ENCODE measurements at places on chromosomes 2 and 18.

DNA sequence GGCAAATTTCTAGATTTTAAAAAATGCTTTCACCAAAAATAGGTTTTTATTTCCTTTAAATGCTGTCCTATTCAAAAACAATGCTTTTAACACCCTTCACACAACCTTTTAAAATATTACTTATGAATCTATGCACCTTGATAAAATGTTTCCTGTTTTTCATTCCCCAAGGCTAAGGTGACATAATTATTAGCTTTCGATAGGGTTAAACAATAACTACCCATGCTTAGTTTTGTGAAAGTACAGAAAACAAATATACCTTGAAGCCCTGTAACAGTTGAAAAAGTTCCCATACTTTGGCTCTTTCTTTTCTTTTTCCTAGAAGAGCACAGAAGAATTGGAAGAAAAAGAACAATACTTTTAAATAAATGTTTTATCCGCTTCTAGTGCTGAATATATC, 54.9 kb upstream of the ITPRID2 start:
- DNase-seq: no peak

DNA sequence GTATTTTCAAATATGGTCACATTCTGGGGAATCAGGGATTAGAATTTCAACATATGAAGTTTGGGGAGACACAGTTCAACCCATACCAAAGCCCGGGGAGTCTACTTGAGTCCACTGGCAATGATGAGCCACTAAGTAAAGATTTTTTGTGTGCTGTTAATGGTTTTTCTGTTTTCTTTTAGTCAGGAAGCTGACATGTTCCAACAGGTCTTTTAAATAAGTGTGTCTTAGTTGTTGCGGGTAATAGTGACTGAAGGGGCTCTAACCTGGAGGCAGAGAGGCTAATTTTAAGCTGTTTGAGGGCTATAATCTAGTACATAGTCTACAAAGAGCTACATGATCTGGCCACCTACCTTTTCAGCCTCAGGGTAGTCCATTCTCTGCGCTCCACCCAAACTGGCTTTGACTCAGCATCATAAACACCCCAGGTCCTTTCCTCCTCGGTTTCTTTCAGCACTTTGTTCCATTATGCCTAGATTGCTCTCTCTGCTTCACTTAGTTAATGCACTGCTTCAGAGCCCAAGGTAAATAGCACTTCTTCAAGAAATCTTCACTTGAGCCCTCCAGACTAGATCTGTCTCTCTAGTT, 17.6 kb upstream of the UBE2E3 start:
- DNase-seq: no peak

- no peak for DNase-seq
Measured at GRCh38 chr18:63596964-63597363, 9.8 kb downstream of the SERPINB13 start.

DNA sequence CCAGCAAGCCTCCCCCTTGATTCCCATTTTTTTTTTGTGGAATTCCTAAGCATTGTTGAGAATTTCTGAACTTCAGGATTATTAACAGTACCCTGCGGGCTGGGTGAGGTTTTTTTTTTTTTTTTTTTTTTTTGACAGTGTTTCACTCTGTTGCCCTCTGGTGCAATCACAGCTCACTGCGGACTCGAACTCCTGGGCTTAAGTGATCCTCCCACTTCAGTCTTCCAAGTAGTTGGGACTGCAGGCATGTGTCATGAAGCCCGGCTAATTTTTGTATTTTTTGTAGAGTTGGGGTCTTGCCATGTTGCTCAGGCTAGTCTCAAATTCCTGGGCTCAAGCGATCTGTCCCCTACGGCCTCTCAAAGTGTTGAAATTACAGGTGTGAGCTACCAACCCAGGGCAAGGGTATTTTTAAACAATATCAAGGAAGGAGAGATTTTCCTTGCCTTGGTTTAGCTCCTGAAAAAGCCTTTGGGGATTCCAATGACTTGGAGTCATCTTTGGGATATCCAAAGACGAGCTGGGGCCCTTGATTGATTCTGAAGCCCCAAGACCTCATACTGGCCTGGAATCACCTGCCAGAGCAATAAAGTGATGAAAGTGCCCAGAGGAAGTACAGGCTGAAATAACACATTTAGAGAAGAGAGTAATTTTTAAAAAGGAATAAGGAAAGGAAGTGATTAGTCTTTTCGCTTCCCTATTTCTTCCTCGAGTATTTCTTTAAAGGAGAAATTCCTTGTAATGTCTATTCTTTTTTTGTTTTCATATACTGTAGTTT, 240.2 kb downstream of the TGIF1 start:
- DNase-seq: no peak

- DNase-seq: no peak
Measured at GRCh38 chr2:25115902-25116301, 52.5 kb downstream of the POMC start.

GRCh38 chr2:111910609-111911277, 12.3 kb downstream of the MERTK start:
- DNase-seq: no peak

DNA sequence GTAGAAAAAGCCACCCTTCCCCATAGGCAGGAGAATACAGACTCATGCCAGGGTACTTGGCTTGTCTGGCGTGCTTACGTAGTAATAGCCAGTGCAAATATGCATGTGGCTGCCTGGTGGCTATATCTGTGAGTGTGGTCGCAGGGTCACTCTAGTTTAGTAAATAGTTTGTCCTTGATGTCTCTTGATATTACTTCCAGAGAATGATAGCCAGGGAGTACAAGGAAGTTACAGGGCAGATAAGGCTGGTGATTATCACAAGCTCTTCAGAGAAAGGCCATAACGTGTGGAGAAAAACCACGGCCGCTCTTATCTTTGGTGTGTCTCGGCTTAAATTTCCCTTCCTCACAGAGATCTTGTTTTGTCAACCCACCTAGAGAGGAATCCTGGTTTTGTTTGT, 54.3 kb upstream of the SLC39A10 start:
- DNase-seq: no peak

DNA sequence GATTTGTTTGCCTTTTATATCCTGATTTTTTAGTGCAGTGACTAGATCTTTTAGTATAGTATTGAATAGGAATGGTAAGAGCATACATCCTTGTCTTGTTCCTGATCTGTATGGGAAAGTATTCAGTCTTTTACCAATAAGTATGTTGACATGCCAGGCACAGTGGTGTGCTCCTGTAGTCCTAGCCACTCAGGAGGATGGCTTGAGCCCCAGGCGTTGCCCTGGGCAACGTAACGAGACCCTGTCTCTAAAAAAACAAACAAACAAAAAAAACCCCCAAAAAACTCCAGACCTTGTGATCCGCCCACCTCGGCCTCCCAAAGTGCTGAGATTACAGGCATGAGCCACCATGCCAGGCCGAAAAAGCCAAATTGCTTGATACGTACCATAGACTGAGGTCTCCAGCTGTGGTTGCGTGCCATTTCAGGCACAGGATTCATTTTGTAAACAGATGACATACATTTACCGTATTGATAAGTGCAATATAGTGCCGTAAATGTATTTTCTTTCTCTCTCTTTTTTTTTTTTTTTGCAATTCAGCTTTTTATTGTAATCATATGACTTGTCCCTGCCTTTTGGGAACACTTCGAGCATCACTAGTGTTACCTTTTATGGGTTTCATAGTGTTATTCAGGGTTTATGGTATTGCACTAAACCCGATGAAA, 18.5 kb downstream of the BIRC6 start:
- DNase-seq: no peak

- DNase-seq: no peak
Measured at GRCh38 chr2:77578354-77578753, 56.2 kb upstream of the LRRTM4 start.

DNA sequence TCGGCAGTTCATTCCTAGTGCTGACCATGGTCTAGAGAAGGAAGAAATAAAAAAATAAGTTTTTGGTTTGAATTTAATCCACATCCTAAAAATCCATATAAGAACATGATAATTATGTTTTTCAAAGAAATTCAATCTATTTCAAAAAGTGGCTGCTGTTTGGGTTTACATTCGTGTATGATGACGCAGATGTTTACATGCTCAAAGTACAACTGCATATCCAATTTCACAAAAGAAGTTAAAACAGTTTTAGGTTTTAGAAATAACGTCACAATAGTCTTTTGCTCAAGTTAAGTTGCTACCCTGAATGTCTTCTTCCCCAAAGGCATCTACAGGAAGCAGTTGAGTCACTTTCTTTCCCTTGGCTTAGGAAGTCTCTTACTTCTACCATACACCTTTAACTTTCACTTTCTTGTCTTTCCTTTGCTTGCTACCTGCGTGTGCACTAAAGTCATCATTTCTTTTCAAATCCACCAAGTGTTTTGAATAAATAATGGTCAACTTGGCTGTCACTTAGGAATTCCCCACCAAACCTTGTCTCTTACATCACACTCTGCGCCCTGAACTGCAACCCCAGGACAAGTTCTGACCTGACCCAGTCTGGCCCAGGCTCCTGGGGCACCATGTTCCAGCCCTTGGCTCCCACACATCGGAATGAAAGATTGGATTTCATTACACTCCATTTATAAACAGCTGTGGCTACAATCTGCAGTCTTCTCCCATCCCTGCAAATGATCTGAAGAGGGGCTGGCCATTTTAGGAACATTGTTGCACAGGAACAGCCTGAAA, 28.4 kb downstream of the FAM237A start:
- DNase-seq: no peak

GRCh38 chr2:50957896-50958295, 74.0 kb downstream of the NRXN1 start:
- peak; percentile 3 for DNase-seq

GRCh38 chr2:64727843-64728463, 74.2 kb upstream of the SERTAD2 start:
- no peak for DNase-seq

- no peak for DNase-seq
Measured at GRCh38 chr2:159381574-159381973, 95.1 kb upstream of the WDSUB1 start.

GRCh38 chr2:146540271-146540932, 1304.4 kb upstream of the ACVR2A start:
- no peak for DNase-seq

GRCh38 chr18:70649683-70650082, 360.8 kb downstream of the SOCS6 start:
- DNase-seq: no peak

DNA sequence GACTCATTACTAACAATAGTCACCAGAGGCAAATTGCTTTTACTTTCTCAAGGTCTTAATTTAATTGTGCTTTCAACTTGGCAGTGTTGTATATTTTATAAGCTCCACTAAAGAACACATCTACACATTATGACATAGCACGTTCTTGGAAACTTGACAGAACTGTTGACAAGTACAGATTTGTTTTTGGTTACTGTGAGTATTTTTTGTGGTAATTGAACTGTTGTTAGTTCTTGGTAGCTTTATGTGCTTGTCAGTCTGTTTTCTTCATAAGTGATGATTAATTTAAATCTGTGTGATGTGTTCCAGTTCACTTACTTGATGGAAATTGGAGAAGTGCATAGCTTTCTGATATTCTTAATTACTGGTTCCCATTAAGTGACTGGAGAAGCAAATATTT, 63.9 kb downstream of the COMMD1 start:
- no peak for DNase-seq

DNA sequence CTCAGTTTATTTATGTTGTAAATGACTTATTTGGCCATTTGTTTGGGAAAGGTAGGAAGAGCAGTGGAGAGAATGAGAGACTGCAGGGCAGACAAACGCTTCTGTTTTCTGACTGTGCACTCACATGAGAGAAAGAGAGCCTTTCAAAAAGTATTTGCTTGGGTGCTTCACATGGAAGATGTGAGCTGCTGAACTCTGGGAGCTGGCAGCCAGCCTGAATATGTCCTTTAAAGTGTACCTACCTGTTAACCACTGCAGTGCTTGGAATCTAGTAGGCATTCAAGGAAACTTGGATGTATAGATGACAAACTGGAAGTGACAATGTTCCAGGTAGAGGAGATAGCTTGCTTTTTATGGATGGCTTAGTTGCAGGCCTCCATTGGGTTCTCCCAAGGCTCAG, 68.8 kb downstream of the PTPRM start:
- no peak for DNase-seq

- DNase-seq: no peak
Measured at GRCh38 chr18:45494811-45495210, 120.5 kb upstream of the SLC14A2 start.

- DNase-seq: no peak
Measured at GRCh38 chr2:190184460-190184859, 121.9 kb upstream of the MSTN start.

DNA sequence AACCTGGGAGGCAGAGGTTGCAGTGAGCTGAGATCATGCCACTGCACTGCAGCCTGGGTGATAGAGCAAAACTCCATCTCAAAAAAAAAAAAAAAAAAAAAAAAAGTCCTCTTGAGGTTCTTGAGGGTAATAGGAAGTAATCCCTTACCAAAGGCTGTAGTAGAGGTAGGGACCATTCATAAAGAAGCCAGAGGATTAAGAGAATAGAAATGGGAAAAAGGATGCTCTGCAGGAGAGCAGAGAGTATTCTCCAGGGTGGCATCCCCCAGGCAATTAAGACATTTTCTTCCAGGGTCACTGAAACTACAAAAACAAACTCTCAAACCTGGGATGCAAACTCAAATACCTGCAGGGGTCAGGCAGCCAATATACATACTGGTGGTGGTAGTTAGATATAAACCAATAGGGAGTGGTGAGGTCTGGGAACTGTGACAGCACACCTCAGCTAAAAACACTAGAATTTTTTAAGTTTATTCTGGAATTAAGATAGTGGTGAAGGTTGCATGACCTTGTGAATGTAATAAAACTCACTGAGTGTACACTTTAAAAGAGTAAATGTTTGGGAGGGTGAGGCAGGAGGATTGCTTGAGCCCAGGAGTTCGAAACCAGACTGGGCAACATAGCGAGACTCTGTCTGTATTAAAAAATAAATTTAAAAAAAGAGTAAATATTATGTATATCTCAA, 24.7 kb downstream of the RAPH1 start:
- DNase-seq: no peak

- DNase-seq: no peak
Measured at GRCh38 chr2:49621016-49621415, 466.7 kb upstream of the FSHR start.

- DNase-seq: no peak
Measured at GRCh38 chr2:128408349-128409305, 90.0 kb upstream of the HS6ST1 start.

DNA sequence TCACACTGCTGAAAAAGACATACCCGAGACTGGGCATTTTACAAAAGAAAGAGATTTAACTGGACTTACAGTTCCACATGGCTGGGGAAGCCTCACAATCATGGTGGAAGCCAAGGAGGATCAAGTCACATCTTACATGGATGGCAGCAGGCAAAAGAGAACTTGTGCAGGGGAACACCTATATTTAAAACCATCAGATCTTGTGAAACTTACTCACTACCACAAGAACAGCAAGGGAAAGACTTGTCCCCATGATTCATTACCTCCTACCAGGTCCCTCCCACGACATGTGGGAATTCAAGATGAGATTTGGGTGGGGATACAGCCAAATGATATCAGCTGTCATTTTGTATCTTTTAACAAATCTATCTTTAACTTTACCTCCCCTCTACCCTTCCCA, 251.1 kb upstream of the RASGRP3 start:
- DNase-seq: no peak
